ENCODE measurements at places on chromosomes 7 and 10. TPM values are rescaled to one million over a fixed set of nuclear protein-coding genes. Genes with fewer than 3 reads are reported as not detected.

- DNase-seq: no peak
Observed at GRCh38 chr7:78850093-78850740, 603.2 kb downstream of the MAGI2 start.

DNA sequence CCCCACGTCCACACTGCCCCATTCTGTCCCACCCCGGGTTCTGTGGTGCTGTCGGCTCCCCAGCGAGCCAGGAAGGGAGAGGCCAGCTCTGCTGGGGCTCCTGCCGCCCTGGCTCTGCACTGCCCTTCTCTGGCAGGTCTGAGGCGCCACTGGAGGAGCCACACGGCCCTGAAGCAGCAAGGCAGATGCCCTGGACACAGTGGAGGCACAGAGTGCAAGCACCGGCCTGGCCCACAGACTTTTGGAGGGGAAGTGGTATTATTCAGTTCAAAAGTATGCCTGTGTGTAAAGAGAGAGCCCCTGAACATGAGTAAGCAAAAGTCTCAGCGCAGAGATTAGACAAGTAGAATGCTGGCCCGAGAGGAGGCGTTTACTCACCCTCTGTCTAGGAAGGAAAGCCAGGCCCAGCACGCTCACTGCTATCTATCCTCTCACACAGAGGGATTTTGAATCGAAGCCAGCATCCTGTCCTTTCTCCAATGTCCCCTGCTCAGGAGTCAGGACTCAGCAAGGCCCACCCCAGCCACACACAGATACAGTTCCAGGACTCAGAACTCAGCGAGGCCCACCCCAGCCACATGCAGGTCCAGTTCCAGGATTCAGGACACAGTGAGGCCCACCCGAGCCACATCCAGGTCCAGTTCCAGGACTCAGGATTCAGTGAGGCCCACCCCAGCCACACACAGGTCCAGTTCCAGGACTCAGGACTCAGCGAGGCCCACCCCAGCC is 115.0 kb downstream of the EGFR start:
- no peak for DNase-seq

GRCh38 chr7:124956160-124956559 is 26.5 kb upstream of the POT1 start:
- DNase-seq: no peak

DNA sequence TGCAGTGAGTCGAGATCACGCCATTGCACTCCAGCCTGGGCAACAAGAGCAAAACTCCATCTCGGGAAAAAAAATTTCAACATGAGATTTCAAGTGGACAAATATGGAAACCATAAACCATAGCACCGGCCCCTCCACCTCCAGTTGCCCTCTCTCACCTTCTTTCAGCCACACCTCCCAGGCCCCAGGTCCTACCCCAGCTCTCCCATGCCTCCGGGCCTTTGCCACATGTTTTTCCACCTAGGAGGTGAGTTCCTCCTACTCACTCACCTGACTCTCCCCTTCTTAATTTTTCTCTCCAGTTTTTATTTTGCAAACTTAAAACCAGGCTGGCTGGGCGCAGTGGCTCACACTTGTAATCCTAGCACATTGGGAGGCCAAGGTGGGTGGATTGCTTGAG is 13.7 kb upstream of the CLDN4 start:
- DNase-seq: no peak

The GLCCI1 gene
- 37.0 TPM for polyA plus RNA-seq

DNA sequence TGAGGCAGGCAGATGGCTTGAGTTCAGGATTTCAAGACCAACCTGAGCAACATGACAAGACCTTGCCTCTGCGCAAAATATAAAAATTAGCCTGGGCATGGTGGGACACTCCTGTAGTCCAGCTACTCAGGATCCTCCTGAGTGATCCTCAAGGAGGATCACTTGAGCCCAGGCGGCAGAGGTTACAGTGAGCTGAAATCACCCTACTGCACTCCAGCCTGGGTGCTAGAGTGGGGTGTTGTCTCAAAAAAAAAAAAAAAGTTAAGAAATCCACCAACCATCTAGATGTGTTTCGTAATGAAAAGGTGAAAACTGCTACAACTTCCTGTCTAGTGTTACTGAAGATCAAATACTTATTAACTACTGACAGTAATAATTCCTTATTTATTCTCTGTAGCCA is 8.1 kb downstream of the GLCCI1 start:
- no peak for DNase-seq

DNA sequence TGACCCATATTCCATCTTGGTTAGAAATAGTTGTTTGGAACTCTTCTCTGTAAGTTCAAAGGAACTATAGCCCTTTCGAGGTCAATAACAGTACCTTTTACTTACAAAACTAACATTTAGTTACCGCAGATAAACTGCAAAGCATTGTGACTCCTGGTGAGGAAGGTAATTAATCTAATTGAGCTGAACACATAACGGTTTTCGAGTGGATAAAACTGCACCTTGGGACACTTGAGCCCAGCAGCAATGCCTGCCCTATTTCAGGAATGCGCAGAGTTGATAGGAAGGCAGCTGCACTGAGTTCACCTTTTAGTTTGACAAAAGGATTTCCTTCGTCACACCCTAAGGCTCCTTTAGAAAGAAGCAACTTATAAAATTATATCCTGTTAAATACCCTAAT is 75.4 kb downstream of the JAZF1 start:
- DNase-seq: no peak

- DNase-seq: no peak
Observed at GRCh38 chr10:28090506-28090905, 91.6 kb upstream of the ODAD2 start.

GRCh38 chr10:64086083-64086767 is 565.0 kb downstream of the REEP3 start:
- no peak for DNase-seq

GRCh38 chr10:47379445-47379785 is 4.7 kb downstream of the ZNF488 start:
- no peak for DNase-seq

DNA sequence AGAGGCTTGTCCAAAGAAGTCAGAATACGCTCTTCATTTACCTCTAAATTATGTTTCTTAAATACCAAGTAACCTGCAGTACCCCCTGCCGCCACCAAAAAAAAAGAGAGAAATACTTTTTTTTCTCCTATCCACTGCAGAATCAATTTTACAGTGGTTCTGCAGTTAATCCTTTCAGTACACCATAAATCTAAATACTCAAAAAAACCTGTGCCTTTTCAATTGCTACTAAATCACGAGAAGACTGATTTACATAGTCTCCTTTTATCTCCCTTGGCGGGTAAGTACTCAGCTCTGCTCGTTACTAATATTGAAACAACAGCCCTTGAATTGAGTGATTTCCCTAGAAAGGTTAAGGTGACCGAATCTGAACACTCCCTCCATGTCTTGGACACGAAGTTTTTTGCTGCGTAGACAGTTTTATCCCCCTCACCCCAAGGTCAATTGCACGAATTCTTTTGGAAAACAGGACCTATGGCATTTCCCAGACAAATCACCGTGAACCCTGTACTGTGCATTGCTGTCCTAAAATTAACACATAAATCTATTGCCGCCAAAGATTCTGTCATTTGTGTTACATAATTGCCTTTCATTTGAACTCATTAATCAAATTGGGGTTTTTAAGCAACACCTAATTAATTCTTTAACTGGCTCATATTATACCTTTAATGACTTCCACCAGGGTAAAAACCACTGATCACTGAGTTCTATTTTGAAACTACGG is 512 bp upstream of the VIM start:
- no peak for DNase-seq

DNA sequence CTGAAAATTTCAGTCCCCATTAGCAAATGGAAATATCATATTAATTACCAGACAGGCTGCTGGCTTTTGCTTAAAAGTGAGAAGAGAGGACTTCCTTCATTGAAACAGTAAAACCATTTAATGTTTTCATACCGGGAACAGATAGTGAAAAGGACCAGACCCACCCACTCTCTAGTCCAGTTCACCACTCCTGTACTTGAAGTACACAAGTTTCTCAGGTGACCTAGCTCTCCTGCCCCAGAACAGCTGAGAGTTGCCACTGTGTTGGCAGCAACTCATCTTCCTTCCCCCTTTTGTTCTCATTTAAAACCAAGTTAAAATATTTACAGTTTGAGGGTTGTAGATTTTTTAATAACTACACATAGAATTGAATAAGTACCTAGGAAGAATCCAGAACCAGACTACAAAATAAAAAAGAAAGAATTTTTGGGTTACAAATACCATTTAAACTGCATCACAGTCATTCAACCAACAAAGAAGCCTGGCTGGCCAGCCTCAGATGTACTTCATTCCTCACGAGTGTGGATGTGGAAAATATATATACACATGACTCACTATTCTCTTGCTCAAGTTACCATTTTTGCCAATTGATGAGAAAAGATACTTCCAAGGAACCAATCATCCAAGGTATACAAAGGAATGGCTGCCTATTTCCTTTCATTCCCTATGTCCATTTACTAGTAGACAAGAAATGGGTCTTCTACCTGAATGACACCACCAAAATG is 68.1 kb downstream of the VPS41 start:
- DNase-seq: no peak

All from left renal cortex interstitium (tissue), 4 donors.